Activated CD4-positive, alpha-beta T cell treated with anti-CD3 and anti-CD28 coated beads for 48 hours (primary cell): ENCODE measurements at places on chromosomes 13 and 19.

- DNase-seq = no peak
Observed at GRCh38 chr13:48184260-48184659, 48.7 kb upstream of the ITM2B start.

- DNase-seq = no peak
Observed at GRCh38 chr19:33402421-33403220, 29.1 kb downstream of the CEBPG start.

- DNase-seq = no peak
Observed at GRCh38 chr13:97986835-97987234, 33.4 kb downstream of the IPO5 start.

- DNase-seq = no peak
Observed at GRCh38 chr19:50207730-50208129, 4.3 kb downstream of the MYH14 start.

- no peak for DNase-seq
Observed at GRCh38 chr13:24281188-24282008, 28.0 kb upstream of the C1QTNF9 start.

- peak; percentile 93 for DNase-seq
Observed at GRCh38 chr13:108915634-108916512, 286.5 kb downstream of the MYO16 start.

DNA sequence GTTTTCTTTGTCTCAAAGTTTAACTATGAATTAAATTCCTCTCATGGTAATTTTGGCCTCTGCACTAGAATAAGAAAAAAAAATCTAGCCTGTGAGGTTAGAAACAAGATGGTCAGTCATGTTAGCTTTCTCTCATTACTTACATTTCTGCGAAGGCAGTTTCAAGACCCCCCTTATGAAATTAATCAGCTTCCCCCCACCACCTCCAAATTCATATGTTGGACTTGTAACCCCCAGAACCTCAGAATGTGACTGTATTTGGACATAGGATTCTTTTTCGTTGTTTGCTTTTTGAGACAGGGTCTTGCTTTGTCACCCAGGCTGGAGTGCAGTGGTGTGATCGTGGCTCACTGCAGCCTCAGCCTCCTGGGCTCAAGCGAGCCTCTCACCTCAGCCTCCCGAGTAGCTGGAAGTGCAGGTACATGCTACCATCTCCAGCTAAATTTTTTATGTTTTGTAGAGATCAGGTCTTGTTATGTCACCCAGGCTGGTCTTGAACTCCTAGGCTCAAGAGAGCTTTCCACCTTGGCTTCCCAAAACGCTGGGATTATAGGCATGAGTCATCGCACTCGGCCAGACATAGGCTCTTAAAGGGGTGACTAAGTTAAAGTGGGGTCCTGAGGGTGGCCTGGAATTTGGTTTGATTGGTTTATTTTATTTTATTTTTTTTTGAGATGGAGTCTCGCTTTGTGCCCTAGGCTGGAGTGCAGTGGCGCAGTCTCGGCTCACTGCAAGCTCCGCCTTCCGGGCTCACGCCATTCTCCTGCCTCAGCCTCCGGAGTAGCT, 1.4 kb downstream of the PLA2G4C start:
- no peak for DNase-seq

DNA sequence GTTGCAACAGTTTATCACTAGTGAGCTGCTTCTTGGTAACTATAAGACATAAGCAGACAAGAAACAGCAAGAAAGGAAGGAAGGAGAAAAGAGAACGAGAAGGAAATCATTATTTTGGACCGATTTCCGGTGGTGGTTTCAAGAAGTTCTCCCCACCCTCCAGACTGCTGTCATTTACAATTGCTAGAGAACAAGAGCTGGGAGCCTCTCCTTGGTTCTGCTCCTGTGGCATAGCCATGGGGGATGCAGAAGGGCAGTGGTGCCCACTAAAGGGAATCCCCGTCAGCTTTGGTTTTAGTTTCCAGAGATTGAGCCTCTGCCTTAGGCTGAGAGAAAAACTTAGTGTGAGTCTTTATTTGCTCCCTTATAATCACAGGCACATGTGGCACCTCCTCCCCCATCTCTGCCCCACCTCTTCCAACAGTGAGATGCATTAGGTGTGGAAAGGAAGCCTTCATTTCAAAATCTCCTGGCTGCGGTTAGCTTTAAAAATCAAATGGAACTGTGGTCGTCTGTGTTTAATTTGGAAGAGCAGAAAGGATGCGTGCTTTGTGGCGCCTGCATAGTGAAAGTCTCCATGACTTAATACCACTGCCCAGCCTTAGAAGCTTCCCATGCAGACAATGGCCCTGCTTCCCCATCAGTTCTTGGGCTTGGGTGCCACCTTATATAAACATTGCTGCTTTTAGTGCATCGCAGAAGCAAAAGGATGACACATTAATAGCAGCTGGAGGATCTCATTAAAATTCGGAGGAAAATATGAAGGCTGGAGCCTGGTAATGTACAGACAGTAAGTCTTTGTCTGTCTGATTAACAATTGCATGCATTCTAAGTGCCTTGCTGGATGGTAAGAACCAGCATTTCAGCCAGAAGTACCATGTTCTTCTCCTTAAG, 25.0 kb downstream of the LRCH1 start:
- DNase-seq = no peak

GRCh38 chr19:34096020-34096915, 76.0 kb upstream of the LSM14A start:
- DNase-seq = no peak

DNA sequence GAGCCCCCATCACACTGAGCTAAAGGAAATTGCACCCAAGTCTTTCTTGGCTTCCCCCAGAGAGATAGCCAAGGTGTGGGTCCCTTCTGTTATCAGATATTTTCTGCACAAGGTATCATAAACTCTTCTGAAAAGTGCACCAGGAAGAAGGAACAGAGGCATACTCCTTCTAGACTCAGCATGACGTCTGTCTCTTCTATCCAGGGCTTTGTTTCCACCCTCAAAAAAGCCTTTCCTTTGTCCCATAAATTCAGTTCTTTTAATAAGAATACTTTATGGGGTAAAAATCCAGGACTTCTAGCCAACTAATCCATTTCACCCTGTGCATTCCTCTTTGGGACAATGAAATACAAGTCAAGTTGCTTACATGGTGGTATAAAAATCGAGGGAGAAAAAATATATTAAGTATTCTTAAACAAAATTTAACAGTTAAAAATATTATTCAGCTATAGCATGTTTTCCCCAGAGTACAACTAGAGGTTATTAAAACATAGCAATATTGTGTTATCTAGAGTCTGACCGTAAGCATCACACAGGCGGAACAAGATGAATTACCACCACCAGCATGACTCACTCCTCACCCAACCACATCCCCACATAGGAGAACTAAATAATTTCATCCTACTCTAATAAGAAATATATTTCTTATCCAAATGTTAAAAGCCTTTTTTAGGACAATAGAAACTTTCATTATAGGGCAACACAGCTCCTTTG, 79.9 kb upstream of the GPC6 start:
- no peak for DNase-seq

DNA sequence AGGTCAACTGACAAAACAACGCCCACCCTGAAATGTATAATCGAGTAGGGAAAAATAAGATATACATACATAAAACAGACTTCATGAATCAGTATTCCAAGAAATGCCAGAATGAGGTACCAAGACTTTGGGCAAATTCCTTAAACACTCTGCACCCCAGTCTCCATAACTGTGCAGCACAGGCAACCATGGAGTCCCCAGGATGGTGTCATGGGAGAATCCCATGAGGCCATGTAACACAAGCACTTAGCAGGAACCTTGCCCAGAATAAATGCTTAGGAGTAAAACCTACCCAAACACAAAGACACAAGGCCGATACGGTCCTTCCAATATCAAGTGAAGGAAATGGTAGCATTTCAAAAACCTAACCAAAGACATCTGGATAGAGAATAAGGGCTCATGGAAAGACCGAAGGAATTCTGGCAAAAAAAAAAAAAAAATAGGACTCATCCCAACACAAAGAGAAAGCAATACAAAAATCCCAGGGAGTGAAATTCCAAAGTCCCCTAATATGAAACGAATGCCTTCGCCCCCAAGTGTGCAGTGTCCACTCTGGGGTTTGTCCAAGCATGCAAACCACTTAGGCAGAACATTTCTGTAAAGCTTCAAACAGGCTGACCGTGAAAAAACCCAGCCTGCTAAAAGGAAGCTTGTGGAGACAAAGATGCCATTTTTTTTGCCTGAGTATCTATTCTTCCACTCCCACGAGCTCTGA, 11.1 kb downstream of the ZC3H4 start:
- DNase-seq = no peak

- peak; percentile 57 for DNase-seq
Observed at GRCh38 chr13:21075011-21075378, 13.6 kb upstream of the LATS2 start.

DNA sequence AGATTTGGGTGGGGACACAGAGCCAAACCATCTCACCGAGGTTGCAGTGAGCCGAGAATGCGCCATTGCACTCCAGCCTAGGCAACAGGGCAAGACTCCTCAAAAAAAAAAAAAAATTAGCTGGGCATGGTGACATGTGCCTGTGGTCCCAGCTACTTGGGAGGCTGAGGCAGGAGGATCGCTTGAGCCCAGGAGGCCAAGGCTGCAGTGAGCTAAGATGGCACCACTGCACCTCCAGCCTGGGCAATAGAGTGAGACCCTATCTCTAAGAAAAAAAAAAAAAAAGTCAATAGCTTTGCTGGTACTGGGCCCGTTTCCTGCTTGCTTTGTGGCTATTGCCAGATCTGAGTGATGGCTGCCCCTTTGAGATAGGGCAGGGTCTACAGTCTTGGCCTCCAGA, 13.1 kb downstream of the ACP7 start:
- DNase-seq = no peak

GRCh38 chr13:52012512-52012836, 276 bp downstream of the ALG11 start:
- no peak for DNase-seq

- DNase-seq = no peak
Observed at GRCh38 chr13:47917022-47917574, 84.0 kb downstream of the SUCLA2 start.

- DNase-seq = no peak
Observed at GRCh38 chr13:51437550-51438127, 15.2 kb downstream of the INTS6 start.

DNA sequence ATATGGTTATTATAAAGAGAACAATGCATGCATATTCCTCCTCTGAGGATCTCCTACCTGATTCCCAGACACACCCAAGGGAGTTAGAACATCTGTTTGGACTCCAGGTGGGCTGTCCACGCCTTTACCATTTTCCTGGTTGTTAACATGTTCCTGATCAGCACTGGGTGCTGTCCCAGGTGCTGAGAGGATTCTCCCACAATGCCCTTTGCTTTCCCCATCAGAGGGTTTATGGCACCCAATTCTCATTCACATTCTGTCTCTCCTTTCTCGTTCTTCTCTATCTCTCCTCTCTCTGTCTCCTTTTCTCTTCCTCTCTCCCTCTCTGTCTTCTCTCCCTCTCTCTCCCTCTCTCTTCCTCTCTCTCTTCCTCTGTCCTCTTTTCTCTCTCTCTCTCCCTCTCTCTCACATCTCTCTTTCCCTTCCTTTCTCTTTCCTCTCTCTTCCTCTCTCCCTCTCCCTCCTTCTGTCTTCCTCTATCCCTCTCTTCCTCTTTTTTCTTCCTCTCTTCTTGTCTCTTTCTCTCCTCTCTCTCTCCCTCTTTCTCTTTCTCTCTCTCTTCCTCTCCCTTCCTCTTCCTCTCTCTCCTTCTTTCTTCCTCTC, 3.3 kb upstream of the RDH13 start:
- DNase-seq = no peak
